ENCODE measurements at places on chromosomes 11 and 22. TPM values are rescaled to one million over a fixed set of nuclear protein-coding genes. Genes with fewer than 3 reads are reported as not detected.

Gene OR52I1
- not detected for polyA plus RNA-seq

- no peak for DNase-seq
Measured at GRCh38 chr11:34909415-34909814, 6.8 kb downstream of the APIP start.

DNA sequence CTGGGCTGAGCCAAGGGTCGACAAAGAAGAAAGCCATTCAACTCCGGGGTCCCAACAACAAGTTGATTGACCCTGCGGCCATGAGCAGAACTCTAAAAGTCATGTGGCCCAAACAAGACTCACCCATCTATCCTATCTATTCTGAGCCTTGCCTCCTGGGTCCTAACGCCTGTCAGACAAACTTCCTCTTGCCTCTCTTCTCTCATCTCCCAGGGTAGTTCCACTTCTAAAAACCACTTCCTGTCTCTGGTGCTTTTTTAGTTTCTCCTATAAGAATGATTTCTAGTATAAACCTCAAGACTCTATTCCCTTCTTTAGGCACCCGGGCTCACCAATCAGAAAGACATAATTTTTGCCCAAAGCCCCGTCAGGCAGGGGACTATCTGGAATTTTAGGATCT, 530.2 kb downstream of the DLG2 start:
- no peak for DNase-seq

DNA sequence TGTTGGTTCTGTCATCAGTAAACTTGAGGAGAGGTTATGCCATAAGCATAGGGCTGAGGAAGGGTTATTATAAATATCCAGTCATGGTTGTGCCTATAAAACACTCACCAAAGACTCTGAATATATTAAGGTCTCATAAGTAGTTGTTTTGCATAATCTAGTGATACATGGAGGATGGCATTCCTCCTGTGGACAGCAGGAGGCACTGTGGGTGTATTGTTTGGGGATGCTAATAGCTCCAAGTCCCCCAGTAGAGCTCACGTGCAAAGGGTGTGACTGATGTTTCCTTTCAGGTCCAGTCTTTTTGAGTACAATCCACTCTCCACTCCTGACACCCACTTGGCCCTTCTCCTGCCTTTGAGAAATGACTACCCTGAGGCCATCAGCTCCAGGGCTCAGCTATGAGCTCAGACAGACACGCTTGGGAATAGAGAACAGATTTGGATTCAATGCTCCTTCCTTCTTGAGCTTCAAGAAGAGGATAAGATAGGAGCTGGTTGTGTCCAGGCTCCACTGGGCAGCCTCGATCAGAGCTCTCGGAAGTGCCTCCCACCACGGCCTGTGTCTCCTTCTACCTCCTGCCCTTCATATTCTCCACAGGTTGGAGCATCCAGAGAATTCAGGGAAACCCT, 85.2 kb upstream of the IGLL5 start:
- DNase-seq, result no peak

GRCh38 chr11:69012092-69013008, 696 bp downstream of the MRGPRF start:
- DNase-seq, result no peak

DNA sequence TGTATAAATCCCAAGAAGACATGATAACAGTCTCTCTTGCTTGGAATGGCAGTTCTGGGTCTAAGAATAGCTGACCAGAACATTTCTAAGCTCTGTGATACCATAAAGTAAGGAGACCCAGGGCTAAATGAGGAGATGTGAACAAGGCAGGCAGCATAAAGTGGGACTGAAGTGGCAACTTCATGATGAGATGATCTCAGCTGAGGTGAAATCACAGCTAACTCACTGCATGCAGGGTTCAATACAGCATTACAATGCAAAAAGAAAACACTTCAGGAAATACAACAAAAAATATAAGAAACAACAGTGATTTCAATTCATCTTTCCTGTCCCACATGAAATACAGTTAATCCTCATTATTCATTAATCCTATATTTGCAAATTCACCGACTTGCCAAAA, 44.6 kb downstream of the MRE11 start:
- no peak for DNase-seq

DNA sequence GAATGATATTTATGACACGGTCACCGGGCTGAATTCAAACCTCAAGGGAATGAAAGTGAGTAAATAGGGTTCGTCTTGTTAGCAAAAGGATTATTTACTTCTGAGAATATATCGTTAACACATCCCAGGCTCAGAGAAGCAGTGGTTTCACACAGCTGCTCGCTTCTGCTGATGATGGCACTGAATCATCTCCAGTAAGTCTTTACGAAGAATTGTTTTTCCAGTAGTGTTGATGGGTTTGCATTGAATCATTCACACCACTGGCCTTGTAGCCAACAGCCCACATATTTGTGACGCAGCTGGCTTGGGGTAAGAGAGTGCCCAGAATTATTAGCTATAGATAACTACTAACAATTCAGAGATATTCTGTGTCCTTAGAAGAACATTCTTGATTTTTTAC, 236.3 kb downstream of the CADM1 start:
- DNase-seq, result no peak

GRCh38 chr11:77842441-77843121, 21.6 kb downstream of the AAMDC start:
- DNase-seq, result no peak

DNA sequence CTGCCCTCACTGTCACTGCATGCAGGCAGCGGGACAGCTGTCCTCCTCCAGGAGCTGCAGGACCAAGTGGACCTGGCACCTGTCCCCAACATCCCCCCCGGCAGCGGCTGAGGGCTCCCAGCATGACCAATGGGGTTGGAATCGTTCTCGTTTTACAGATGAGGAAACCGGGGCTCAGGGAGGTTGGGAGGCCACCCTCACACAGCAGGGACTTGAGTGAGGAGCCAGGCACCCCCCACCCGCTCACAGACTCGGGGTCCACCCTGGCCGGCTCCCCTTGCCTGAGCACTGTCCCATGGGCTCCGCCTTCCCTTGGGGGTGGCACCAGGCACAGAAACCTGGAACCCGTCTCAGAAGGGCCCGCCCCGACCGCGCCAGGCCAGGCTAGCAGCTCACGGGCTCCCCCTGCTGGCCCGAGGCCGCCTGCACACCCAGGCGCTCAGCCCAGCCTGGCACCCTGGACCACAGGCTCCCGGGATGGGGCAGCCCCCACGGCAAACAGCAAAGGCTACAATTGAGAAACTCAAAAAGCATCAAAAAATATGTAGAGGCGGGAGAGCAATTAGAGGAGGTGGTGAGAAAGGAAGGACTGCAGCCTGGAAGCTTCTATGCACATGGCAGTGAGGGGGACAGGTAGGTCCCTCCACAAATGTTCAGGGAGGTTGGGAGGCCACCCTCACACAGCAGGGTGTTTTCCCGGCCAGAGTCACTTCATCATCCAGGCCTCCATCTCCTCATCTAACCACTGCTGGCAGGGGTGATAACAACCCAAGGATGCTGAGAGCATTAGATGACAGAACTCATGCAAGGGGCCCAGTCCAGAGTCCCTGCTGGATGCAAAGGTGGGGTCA, 12.8 kb downstream of the MACROD1 start:
- no peak for DNase-seq

GRCh38 chr22:17390087-17390486, 20.8 kb downstream of the CECR2 start:
- DNase-seq, result no peak

DNA sequence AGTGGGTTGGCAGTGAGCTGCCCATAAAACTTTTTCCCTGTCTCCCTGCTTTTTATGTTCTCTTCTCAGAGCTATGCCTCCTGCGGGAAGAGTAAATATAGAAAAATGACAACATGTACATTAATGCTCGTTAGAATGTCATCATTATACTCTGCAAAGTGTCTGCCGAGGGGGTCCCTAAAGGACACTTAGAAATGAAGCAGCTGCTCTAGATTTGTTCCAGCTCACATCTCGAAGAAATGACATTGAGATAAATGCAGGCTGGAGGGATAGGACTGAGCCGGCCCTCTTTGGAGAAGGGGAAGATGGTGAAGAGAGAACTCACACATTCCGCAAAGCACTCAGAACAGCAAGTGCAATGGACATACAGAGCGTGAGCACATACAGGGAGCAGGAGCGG, 240.0 kb downstream of the NXPE2 start:
- DNase-seq, result no peak
